ENCODE measurements at places on chromosomes 6 and 20. TPM values are rescaled to one million over a fixed set of nuclear protein-coding genes. Genes with fewer than 3 reads are reported as not detected.

The IL20RA gene
- 4.4 TPM for total RNA-seq

The AKIRIN2 gene
- total RNA-seq, result 33.5 TPM

The NMBR gene
- 0.32 TPM for total RNA-seq

The NRN1 gene
- 4.5 TPM for total RNA-seq

The ZNF391 gene
- 6.9 TPM for total RNA-seq

The SOBP gene
- total RNA-seq, result 27.7 TPM

The SLC32A1 gene
- total RNA-seq, result not detected

The ID4 gene
- total RNA-seq, result 102 TPM

The TLDC2 gene
- total RNA-seq, result 1.6 TPM

The ZC3H12D gene
- total RNA-seq, result 1.2 TPM

The RTF2 gene
- 49.3 TPM for total RNA-seq

The SPO11 gene
- not detected for total RNA-seq

Measured in urinary bladder (tissue), 4 donors.